ENCODE measurements at places on chromosomes 1 and 21.

- no peak for DNase-seq
These were observed 34.1 kb downstream of the SNAP47 start for GRCh38 chr1:227769047-227769935.

DNA sequence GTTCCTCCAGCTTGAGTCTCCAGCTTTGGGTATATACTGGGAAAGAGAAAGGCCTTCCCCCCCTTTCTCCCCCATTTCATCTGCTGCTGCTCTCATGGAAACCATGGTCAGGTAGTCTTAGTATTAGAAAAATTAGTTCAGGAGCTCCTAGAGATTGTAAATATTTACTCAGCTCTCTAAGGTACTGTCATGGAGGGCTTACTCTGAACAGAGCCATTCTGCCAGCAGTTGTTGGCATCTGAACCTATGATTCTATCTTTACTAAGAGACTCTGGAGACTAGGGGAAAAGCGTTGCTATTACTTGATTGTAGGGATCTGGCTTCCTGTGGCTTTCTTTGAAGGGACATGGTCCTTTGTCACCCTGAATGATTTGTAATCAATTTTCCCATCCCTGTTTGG, 6.1 kb downstream of the INTS3 start:
- no peak for DNase-seq

GRCh38 chr21:41370840-41371684, 9.2 kb downstream of the MX2 start:
- peak; percentile 50 for DNase-seq

- DNase-seq = no peak
These were observed 21.5 kb downstream of the CRCT1 start for GRCh38 chr1:152535774-152536173.

DNA sequence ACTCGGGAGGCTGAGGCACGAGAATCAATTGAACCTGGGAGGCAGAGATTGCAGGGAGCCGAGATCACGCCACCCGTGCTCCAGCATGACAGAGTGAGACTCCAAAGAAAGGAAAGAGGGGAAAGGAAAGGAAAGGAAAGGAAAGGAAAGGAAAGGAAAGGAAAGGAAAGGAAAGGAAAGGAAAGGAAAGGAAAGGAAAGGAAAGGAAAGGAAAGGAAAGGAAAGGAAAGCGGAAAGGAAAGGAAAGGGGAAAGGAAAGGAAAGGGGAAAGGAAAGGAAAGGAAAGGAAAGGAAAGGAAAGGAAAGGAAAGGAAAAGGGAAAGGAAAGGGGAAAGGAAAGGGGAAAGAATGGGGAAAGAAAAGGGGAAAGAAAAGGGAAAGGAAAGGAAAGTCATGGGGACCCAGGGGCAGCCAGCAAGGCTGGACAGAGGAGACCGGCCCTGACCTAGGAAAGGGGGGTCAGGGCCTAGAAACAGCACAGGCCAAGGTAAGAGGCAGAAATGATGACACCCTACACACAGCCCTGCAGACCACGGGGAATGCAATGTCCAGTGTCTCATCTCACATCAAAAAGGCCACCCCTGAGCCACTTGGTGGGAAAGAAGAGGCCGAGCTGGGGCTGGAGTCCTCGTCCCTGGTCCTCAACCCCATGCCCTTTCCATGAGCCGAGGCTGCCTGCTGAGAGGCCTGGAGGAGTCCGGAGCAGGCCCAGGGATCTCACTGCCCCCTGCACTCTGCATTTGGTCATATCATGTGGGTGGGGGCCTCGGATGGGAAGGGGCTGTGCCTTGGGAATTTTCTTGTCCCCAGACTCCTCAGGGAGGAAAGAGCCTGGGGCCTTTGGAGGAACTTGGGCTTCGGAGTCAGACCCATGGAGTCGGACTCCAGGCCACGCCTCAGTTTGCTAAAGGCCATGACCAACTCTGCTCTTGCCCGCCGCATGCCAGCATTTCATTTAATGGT, 18.8 kb upstream of the LAPTM5 start:
- DNase-seq = no peak

DNA sequence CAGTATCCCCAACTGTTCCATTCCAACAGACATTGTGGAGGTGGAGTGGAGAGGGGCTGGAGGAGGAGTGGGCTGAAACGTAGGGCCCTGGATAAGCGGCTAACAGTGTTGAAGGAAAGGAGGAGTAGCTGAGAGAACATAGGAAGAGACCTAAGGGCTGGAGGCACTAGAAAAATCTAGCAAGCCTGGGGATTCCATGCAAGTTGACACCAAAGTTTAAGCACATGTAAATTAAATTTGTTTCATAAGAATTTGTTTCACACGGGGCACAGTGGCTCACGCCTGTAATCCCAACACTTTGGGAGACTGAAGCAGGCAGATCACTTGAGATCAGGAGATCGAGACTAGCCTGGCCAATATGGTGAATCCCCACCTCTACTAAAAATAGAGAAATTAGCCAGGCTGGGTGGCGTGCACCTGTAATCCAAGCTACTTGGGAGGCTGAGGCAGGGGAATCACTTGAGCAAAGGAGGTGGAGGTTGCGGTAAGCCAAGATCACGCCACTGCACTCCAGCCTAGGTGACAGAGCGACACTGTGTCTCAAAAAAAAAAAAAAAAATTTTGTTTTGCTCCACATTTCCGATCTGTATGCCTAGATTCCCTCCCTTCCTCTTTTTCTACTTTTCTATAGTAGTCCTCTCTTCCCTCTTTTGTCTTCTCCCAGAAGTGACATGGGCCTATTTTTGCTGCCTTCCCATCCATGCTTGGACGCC, 530 bp upstream of the CD244 start:
- DNase-seq = no peak

GRCh38 chr1:12196641-12197482, 30.1 kb downstream of the TNFRSF1B start:
- DNase-seq = no peak

GRCh38 chr1:37038227-37039093, 4.1 kb upstream of the GRIK3 start:
- peak; percentile 14 for DNase-seq

GRCh38 chr1:218983433-218983832, 190.2 kb upstream of the LYPLAL1 start:
- no peak for DNase-seq

GRCh38 chr1:61518670-61519400, 206.1 kb downstream of the TM2D1 start:
- DNase-seq = no peak
